ENCODE measurements at places on chromosomes 5 and 9.

DNA sequence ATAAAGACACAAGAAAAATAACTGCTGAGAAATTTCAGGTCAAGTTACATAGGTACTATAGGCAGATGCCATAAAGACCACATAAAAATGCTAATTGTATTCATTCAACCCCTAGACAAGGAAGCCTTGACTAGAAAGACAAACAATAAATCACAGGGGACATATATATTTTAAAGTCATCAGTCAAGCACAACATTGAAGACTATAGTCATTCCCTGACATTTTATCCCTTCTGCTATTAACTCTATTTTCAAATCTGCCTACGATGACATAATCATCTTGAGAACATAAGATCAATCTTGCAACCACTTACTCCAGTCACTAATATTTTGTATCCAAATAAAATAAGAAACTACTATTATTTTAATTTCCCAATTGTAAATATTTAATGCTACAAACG is 38.3 kb downstream of the FAM13B start:
- no peak for DNase-seq

GRCh38 chr5:81232464-81233079 is 550 bp upstream of the CKMT2 start:
- peak; percentile 28 for DNase-seq

GRCh38 chr5:72840041-72840440 is 23.6 kb downstream of the TNPO1 start:
- no peak for DNase-seq

DNA sequence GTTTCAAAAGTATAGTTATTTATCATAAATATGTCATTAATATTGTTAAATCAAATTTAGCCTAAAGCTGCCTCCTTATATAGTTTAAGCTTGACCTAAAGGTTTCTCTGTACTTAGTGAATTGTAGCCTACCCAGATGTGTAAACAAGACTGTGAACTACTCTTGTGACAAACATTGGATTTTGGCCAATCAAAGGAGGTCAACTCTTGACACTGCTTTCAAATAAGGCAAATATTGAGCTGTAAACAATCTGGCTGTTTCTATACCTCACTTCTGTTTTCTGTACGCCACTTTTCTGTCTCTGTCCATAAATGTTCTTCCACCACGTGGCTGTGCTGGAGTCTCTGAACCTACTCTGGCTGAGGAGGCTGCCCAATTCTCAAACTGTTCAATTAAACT is 51.2 kb downstream of the FXN start:
- DNase-seq = no peak

- DNase-seq = no peak
Observed at GRCh38 chr9:92671323-92671722, 1.4 kb upstream of the IPPK start.

DNA sequence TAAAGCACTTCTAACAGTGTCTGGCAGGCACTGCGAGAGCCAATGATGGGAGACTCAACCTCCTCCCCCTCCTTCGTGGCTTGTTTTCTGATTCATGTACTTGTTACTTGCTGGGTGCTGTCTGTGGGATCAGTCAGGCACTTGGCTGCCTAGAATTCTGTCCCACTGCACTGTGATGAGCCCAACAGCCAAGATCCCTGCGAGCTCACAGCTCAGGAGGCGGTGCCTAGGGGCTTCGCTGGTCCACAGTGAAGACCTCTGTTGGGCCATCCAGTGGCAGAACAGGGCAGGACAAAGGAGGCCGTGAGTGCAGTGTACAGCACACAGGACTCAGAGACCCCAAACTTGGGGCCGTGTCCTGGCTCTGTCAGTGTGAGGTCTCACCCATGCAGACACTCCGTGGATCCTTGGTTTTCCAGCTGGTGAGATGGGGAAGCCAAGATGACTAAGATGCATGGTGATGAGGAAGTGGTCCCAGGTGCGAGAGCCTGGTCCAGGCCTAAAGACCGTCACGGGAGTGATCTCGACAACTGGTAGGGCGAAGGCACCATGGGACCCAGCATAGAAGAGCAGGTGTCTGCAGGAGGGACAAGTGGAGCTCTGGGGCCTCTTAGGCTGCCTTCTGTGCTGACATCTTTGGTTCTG is 19.5 kb downstream of the MYMK start:
- no peak for DNase-seq

- no peak for DNase-seq
Observed at GRCh38 chr5:113176196-113176595, 199.6 kb downstream of the DCP2 start.

GRCh38 chr5:145540375-145540774 is 294.8 kb downstream of the PRELID2 start:
- no peak for DNase-seq

GRCh38 chr9:72537011-72537545 is 15.7 kb downstream of the TMC1 start:
- no peak for DNase-seq

DNA sequence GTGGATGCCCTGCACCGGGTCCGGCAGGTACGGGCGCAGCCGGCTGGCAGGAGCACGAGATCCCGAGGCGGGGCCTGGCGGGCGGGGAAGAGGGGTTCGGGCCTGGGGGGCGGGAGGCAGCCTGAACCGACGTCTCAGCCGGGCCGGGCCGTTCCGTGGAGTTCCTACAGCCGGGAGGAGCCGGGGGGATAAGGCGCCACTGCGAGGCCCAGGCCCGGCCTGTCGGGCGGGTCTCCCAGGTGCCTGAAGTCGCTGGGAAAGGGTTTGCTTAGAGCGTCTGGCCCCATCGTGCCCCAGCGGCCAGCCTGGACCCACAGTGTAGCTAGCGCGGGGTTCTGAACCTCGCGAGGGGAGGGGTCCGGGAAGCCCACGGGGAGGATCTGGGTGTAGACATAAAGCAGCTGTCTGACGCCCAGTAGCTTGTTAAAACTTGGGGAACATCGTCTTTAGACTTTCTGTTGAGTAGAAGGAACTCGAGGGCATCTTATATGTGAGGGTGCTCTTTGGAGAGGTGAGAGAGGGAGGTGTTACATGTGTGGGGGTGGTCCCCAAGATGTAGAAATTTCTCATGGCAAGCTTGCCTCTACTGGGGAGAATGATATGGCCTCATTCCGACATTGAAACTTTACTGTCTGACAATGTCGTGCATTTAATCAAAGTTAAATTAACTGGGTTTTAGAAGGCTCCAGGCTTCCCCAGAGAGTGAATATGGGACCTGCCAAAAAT is 524 bp downstream of the FUBP3 start:
- no peak for DNase-seq

- DNase-seq = no peak
Observed at GRCh38 chr5:89064736-89065135, 181.8 kb upstream of the MEF2C start.

DNA sequence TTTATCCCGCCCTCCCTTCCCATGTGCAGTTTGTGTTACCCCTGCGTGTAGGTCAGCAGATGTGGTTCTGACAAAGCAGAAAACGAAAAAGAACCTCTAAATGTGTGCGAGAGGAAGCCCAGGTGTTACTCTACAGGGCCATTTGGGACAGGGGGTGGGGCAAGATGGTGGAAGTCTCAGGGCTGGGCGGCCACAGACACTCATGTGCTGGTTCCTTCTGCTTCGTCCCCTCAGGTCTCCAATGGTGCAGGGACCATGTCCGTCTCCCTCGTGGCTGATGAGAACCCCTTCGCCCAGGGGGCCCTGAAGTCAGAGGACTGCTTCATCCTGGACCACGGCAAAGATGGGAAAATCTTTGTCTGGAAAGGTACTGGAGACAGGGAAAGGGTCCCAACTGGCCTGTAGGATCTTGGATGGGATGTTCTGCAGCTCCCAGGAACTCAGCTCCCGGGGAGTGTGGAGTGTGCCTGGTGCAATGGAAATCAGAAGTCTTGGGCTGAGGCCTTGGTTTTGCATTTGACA is 49.0 kb downstream of the GSN start:
- no peak for DNase-seq

DNA sequence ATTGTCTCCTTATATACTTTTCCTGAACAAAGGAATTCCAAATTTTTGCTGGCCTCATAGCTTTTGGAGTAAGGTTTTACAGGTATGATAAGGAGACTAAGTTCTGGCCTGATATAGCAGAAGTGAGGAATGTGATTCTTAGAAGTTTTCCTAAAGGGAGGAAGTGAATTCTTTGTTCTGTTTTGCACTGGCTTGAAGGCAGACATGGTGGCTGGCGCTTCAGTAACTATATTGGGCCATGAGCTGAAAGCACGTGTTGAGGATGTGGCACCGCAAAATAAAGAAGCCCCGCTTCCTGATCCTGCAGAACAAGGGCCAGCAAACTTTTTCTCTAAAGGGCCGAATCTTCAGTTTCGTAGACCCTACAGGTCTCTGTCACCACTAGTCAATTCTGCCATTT is 224.2 kb downstream of the SNX18 start:
- DNase-seq = peak; percentile 33

DNA sequence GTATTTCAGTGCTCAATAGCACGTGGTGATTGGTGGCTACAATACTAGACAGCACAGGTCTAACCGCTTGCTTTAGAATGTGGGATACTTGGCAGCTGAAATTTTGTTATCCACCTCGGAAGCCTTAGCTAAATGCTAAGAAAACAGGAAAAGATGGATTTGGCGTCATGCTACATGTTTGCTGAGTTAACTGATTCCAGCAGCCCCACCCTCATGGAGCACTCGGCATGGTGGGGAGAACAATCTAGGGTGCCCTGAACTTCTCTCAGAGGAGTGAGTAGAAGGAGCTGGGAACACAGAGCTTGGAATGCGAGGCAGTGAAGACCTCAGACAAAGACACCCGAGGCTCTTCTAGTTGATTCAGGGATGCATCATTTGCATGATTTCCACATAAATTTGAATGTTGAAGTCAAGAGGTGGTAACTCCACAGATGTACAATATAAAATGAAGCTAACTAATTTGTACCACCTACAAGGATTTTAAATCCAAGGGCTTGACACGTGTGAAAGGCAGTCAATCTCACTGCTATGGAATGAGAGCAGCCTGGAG is 145.1 kb upstream of the FSTL4 start:
- DNase-seq = no peak

DNA sequence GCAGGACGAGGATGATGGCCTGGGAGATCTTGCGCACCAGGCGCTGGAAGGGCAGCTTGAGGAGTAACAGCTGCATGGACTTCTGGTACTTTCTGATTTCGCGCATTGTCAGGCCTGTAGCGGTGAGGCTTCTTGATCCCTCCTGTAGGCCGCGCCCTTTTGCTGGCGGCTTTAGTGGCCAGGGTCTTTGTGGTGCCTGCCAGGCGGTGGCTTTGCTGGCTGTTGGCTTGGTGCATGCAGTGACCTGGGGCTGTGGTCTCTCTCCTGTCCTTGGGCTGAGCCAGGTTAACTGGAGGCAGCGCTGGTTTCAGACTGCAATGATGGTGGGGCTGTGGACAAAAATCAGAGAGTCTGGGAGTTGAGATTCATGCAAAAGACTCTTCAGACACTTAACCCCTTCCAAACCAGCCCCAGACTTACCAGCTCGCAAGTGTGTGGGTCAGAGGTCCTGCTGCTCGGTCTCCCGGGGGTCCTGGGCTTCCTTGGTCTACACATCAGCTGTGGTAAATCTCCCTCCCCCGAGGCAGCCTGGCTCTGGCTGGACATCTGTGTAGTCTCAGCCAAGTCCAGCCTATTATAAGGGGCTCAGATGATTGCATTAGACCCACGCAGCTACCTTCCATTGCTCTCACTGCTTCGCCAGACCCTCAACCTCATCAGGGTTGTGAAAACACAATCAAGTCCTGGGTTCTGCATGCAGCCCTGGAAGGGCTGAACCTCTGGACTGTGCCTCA is 4.8 kb downstream of the TAF11L12 start:
- no peak for DNase-seq

GRCh38 chr9:26357803-26358344 is 534.7 kb downstream of the CAAP1 start:
- DNase-seq = peak; percentile 26

DNA sequence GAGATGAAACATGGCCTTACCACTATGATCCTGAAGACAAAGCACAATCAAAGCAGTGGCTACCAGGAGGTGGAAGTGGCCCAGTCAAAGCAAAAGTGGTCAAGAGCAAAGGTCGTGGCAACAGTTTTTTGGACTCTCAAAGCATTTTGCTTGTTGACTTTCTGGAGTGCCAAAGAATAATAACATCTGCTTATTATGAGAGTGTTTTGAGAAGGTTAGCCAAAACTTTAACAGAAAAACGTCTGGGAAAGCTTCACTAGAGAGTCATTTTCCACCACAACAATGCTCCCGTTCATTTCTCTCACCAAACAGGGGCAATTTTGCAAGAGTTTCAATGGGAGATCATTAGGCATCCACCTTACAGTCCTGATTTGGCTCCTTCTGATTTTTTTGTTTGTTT is 33.6 kb upstream of the MAMDC2 start:
- DNase-seq = no peak

GRCh38 chr5:312845-313244 is 8.7 kb upstream of the AHRR start:
- DNase-seq = no peak

DNA sequence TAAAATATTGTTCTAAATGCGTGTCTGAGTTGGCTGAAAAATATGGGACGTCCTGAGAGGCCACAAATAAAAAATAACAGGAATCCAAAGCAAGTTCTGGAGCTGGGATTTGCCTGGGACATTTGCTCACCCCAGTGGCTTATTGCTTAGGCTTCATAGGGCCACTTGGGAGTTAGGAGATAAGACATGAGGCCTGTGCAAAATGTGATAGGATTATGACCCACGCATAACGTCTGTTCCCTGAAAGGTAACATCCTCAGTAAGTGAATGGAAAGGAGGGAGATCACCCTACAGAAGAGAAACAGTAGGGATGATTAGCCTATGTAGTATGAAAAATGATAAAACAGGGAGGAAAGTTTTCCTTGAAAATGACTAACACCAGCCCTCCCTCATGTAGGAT is 269.4 kb downstream of the EPB41L4A start:
- DNase-seq = no peak

All from globus pallidus (tissue), 1 donor.